Small intestine (tissue), 16 donors: ENCODE measurements at places on chromosomes 7 and 10.

- DNase-seq: no peak
Observed at GRCh38 chr7:35993113-35993512, 159.9 kb upstream of the EEPD1 start.

DNA sequence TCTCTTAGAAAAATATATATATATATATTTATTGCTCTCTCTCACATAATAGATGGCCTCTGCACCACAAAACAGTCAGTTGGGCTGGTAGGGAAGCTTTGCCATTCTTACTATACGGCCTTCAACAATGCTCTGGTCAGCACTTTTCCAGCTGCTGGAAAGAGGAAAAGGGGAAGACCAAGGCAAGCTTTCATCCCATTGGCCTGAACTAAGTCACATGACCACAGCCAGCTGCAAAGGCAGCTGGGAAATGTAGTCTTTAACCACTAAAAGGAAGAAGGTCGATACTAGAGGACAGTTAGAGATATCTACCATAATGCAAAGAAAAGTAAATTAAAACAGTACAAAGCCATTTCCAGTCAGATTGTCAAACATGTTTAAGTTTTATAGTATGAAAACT is 58.4 kb upstream of the MACROH2A2 start:
- peak; percentile 53 for DNase-seq

GRCh38 chr7:150663802-150664494 is 21.6 kb upstream of the GIMAP2 start:
- DNase-seq: peak; percentile 67

- DNase-seq: no peak
Observed at GRCh38 chr7:3867863-3868262, 566.8 kb downstream of the SDK1 start.

DNA sequence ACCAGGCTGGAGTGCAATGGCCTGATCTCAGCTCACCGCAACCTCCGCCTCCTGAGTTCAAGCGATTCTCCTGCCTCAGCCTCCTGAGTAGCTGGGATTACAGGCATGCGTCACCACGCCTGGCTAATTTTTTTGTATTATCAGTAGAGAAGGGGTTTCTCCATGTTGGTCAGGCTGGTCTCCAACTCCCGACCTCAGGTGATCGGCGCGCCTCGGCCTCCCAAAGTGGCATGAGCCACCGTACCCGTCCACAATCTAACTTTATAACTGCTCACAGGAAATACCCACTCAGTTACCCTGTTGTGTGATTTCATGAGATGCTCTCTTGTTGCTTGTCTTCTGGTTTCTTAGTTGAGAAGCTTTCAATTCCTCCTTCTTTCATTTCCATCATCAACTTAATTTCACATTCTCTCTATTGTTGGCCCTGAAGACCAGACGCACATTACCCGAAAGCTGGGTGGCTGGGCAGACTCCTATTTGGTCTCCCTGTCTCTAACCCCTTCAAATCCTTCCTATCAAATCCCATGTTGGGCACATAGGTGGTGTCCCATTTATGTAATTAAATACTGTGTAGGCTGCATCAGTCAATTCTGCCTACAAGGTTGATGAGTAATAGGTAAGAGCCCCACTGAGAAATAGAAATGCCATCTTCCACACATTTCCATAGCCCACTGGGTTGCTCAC is 1.1 kb upstream of the GSTO2 start:
- no peak for DNase-seq

DNA sequence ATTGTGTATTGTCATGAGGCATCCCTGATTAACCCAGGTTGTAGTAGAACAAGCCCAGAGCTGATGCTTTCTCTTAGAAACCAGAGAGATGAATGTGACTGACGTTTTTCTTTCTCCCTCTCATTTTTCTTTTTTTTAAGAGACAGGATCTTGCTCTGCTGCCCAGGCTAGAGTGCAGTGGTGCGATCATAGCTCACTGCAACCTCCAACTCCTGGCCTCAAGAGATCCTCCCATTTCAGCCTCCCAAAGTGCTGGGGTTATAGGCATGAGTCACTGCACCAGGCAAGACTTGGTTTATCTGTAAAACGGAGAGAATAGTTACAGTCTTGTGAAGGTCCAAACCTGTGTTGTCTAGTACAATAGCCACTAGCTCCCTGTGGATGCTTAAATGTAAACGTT is 5.4 kb downstream of the LMTK2 start:
- no peak for DNase-seq

GRCh38 chr7:140304191-140304799 is 94.0 kb downstream of the SLC37A3 start:
- DNase-seq: peak; percentile 41

- DNase-seq: no peak
Observed at GRCh38 chr10:79248341-79249185, 98.7 kb upstream of the PPIF start.

GRCh38 chr10:75451831-75452230 is 20.4 kb downstream of the LRMDA start:
- no peak for DNase-seq

GRCh38 chr10:85614566-85614965 is 752.0 kb downstream of the GRID1 start:
- no peak for DNase-seq

GRCh38 chr7:88756802-88757201 is 2.7 kb upstream of the ZNF804B start:
- no peak for DNase-seq

DNA sequence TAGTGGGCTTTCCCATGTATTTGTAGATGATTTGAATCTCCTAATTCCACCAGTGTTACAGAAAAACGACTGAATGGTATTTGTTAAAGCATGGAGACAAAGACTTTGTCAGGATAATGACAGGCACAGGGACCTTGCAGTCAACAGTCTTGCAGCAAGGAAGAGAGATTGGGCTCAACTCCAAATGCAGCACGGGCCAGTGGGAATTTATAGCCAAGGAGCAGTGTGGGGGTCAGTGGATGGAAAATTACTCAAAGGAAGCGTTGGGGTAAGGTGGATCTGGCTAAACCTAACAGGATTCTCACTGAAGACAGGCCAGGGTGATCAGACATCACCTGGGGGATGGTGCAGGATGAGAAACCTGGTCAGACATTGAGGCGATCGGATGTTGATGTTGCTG is 24.3 kb downstream of the CPVL start:
- no peak for DNase-seq

DNA sequence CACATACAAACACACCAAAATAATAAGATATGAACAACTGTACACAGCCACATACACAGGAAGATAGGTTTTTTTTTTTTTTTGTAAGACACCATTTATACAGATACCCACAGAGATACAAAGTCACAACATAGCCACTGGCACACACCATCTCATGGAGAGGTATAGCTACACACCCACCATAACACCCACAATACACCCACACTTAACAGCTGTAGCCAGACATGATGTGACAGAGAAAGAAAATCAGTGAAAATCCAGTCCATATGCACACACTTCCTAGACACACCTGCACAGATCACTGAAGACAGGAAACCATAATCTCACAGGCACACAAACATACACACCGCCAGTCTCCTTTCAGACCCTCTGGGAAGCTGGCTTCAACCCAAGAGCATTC is 62.4 kb upstream of the PAX2 start:
- no peak for DNase-seq

- DNase-seq: no peak
Observed at GRCh38 chr10:44821290-44821689, 89.8 kb upstream of the TMEM72 start.

DNA sequence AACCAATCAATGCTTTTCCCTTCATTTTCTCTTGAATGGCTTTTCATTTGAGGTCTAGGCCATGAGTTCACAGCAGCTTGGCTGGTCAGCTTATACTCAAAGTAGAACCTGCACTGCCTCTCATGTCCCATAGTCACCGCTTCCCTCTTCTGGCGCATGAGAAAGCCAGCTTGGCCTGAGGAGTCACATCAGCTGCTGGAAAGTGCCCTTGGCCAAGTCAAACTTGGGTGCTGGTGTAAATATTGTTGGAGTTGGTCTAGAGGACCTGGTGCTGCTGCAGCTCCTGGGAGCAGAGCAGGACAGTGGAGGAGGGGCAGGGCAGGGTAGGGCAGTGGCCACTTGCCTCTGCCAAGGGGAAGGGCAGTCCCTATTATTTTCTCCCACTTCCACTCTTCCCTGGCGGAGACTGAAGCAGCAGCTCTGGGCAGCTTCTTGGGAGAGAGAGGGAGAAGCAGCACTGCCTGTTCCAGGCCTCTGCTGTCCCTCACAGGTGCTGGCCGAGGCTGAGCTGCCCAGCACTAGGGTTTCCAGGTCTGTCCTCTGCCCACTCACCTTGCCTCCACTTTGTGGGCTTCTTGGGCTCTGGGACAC is 12.8 kb downstream of the UBE2D4 start:
- no peak for DNase-seq

DNA sequence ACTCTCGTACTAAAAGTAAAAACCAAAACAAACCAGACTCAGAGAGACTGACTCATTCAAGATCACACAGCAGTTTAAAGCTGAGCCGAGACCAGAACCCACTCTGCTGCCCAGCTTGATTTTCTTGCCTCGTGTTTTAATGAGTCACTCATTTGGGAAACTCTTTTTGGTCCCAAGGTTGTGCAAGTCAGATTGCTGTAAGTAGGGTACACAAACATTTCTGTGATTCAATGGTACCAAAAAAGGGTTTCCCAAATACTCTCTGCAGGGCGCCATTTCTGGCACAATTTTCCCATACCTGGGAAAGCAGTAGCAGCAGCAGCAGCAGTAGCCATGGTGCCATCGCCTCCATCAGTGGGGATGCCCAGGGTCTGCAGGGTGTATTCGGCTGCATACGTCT is 69.9 kb downstream of the ASAH2B start:
- no peak for DNase-seq

DNA sequence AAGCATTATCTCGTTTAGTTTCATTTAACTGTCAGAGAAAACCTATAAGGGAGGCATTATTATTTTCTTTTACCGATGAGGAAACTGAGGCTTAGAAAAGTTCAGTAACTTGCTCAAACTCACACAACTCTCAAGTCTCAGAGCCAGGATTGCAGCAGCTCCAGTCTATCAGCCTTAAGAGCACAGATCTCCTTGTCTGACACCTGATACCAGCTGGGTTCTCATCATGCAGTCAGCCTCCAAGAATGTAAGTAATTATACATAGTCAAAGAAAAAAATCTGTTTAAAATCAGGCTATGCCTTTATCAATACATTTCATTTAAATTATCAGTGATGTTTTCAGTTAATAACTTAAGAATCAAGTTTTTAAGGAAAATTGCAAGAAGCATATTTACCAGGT is 236.6 kb upstream of the TCF7L2 start:
- DNase-seq: no peak
